NCI-H1436 treated with DMSO at 0.1 percent for 48 hours (cell line): ENCODE measurements at places on chromosomes 3 and 15.

DNA sequence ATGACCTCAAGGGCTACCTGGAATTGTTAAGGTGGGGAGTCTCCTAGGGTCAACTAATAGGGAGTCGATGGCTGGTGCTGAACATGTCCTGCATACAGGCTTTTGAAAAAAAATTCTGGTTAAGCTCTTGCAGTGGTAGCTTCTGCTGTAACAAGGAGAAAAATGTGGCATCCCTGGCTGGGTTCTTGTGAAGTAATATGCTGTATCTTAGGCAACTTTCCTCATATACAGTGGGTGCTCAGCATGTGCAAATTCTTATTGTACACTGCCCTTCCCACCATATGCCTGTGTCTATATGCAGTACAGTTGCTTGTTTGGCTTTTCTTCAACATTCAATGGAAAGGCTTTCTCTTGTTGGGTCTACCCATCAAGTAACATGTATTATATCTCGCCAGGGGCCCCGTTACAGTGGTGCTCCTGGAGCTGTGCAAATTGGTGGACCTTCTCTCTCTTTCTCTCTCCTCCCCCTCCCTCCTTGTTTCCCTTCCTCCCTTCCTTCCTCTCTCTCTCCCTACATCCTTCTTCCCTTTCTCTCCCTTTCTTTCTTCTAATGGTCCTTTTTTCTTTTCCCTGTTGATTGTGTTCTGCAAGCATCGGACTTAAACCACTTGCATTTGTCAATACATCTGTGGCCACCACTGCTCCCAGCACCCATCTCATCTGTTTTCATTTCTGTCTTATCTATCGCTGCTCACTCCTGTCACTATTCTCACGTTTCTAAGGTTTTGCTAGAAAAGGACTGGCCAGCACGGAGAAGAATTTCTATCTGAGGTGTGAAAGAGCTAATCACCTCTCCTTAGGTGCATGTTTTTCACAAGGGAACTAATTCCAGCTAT lies 35.2 kb downstream of the TGFBR2 start:
- DNase-seq, result no peak

GRCh38 chr3:8500319-8500988 lies 1.2 kb upstream of the LMCD1 start:
- DNase-seq, result no peak

GRCh38 chr15:92910451-92910850 lies 10.3 kb downstream of the CHD2 start:
- no peak for DNase-seq

DNA sequence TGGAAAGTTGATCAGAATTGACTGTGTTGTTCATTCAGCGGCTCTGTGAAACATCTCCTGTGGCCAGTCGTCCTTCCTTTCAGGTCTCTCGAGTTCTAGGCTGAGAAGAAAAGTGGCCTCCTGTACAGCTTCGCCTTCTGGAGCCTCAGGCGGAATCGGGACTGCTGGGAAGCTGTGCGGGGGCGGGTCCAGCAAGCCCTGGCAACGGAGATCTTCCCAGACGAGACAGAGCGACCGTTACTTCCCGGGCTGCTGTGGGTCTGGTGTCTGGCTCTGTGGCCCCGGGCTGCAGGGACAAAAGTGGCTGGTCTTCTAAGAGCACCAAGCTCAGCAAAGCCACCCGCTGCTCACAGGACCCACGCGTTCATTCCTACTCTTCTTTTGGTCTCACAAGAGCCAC lies 88.6 kb upstream of the CACNA2D3 start:
- DNase-seq, result no peak

DNA sequence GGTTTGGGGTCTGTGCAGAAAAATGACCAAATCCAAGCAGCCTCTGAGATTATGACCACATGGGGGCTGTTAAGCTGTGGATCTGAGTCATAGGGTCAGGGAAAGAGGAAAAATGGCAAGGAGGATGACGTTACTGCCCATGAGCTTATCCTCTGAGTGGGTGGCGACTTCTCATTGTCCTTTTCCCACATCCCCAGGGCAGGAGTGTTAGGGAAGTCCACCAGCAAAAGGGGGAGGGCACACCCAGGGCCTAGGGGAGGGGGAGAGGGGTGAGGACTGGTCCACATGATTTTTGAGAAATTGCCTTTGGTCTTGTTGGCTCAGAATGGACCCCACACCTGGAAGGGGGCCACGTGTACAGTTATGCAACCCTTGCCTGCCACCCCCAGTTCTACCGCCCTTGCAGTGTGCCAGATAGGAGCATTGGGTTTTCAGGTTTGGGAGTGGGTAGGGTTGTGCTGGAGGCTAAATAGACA lies 2.6 kb downstream of the CD276 start:
- DNase-seq, result no peak
